Aorta (tissue), 5 donors: ENCODE measurements at places on chromosomes 2 and 18. TPM values are rescaled to one million over a fixed set of nuclear protein-coding genes. Genes with fewer than 3 reads are reported as not detected.

Gene TRIM54
- 0.18 TPM for total RNA-seq

Gene LAPTM4A
- total RNA-seq, result 211 TPM

- DNase-seq, result no peak
- H3K27ac ChIP-seq, result no peak overlapping the region
- H3K36me3 ChIP-seq, result no peaks in the 10 kb centered on the region
- H3K4me1 ChIP-seq, result no peaks in the 10 kb centered on the region
These were observed 198.3 kb downstream of the PIEZO2 start for GRCh38 chr18:10950876-10951630.

- no peak for DNase-seq
- H3K36me3 ChIP-seq, result no peaks in the 10 kb centered on the region
- H3K4me1 ChIP-seq, result no peaks in the 10 kb centered on the region
- no peaks in the 10 kb centered on the region for H3K27me3 ChIP-seq
- H3K27ac ChIP-seq, result no peak overlapping the region
These were observed 54.2 kb downstream of the FAM168B start for GRCh38 chr2:131039101-131039440.

DNA sequence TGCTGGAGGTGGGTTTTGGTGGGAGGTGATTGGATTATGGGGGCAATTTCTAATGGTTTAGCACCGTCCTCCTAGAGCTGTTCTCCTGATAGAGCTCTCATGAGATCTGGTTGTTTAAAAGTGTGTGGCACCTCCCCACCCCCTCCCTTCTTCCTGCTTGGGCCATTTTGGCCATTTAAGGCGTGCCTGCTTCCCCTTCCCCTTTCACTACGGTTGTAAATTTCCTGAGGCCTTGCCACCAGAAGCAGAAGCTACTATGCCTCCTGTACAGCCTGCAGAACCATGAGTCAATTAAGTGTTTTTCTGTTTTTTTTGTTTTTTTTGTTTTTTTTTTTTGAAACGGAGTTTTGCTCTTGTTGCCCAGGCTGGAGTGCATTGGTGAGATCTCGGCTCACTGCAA is 335.7 kb upstream of the HS6ST1 start:
- H3K4me3 ChIP-seq, result no peak overlapping the region
- no peaks in the 10 kb centered on the region for H3K27me3 ChIP-seq
- no peak for DNase-seq
- no peaks in the 10 kb centered on the region for H3K36me3 ChIP-seq
